Substantia nigra (tissue), 51 donors: ENCODE measurements at places on chromosomes 5 and 9.

DNA sequence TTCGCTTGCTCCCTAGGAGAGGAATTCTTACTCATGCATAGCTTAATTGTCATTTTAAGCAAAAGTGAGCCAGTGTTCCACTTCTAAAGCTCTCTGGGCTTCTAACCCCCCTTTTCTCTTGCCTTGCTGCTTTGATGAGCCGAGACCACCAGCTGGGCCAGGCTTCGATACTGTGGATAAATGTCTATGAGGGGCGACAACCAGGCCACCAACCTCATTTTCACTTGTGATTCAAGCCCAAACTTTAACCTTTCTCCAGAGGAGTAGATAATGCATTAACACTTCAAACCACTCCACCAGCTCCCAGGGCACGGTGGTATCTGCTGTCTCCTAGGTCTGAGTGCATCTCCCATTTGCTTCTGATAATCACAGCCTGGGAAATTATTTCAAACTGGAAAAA, 205.6 kb downstream of the PSAT1 start:
- no peak for DNase-seq

DNA sequence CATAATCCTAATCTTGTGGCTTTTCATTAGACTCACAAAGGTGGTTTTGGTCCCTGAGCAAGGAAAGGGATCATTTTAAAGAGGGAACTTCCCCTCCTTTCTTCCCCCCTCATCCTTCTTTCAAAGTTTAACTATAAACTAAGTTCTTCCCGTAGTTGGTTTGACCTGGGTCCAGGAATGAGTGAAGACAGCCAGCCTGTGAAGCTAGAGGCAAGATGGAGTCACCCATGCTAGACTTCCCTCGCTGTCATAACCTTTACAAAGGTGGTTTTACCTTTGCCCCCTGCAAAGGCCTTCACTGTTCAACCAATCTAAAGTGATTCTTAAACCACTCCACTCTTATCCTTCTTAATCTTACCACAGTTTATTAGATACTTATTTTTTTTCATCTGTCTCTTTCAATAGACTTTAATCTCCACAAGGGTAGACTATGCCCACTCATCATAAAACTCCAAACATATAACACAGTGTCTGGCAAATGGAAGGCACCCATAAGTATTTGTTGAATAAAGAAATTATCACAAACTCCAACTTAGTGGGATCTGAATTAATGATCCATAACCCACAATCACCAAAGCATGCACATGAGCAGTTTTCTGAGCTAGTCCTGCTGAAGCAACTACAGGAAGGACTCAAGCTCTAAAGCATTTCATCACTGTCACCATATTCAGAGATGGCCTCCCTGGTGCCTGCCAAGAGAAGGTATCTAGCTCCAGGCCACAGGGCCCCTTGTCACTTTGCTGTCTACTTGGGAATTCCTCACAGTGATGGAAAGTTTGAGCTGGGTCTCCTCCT, 369.0 kb downstream of the SPOCK1 start:
- DNase-seq: no peak

DNA sequence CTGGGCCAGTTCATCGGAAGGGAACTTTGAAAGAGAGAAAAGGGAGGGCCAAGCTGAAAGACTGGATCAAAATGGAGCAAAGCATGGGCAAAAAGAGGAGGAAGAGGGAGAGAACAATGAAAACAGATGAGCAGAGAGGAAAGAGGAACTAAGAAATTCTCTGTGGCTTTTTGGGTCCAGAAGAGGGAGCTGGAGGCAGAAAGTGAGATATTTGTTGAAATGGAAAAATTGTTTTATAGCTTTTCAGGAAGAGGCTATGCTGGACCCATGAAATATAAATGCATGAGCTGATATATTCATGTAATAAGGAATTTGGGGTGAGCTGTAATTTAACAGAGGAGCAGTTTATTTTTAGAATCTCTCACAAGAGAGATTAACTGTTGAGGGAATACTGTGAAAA, 457.3 kb downstream of the DMAC1 start:
- no peak for DNase-seq

DNA sequence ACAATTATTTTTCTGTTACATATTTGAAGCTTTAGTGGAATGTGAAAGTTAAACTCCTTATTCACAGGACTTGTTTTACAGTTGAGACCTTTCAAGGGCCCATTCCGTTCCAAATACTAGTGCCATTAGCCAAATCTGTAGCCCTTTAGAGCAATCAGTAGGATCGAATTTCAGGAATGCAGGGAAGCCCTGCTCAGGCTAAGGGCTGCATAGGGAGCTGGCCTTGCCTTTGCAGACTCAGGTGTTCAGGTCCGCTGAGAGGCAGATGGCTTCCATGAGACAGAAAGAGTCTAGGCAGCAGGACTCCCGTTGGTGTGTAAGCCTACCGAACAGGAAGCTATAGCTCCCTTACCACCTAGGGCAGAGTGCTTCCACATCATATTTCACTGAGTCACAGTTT, 150.1 kb upstream of the SLC27A6 start:
- no peak for DNase-seq

- DNase-seq: no peak
Observed at GRCh38 chr9:618478-618877, 223.0 kb upstream of the DMRT1 start.

GRCh38 chr5:133884569-133885311, 83.7 kb downstream of the C5orf15 start:
- no peak for DNase-seq

- no peak for DNase-seq
Observed at GRCh38 chr9:38229504-38230155, 160.6 kb upstream of the SHB start.

DNA sequence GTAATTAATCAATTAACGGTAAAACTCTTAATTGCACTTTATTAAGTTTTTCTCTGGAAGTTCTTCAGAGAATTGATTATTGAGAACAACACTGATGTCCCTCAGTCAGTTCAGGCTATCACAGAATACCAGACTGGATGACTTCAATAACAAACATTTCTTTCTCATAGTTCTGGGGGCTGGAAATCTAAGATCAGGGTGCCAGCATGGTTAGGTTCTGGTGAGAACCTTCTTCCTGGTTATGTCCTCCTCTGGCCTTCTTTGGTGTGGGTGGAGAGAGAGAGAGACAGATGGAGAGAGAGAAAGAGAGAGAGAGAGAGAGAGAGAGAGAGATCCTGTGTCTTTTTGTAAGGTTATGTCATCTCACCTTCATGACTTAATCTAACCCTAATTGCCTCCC, 71.4 kb upstream of the DAP start:
- DNase-seq: no peak

GRCh38 chr9:77221431-77221830, 44.1 kb downstream of the VPS13A start:
- DNase-seq: no peak

DNA sequence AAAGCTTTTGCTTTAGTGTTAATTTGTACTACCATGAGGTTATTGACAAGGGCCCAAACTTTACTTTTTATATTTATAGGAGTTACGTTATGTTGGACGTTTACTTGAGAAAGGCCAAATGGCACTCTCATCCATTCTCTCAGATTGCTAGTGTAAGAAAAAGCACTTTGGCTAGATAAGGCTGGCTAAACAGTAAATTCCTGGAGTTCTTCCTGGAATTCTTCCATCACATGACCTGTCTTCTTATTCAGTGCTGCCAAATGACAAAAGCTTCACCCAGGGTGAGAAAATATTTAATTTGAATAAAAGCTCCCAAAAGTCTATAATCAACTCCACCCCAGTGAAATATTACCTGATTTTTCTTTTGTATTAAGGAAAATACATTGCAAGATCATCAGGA, 1568.9 kb upstream of the ACO1 start:
- DNase-seq: no peak

DNA sequence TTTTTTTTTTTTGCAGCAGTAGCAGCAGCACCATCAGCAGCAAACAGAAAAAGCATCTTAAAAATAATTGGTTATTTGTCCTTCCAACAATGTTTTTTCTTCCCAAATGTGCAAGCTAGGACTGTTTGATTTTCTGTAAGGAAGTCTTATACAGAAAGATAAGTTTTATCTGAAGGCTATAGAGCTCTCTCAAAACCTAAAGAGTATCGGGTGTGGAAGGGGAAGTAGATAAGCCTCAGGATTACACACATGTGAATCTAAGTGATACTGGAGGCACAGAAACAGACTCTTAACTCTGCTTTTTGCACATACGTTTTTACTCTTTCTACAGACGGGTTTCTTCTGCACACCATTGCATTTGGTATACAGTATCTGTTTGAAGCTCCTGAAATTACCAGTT, 184.4 kb upstream of the FTMT start:
- no peak for DNase-seq

GRCh38 chr9:71763832-71764231, 4.5 kb downstream of the CEMIP2 start:
- no peak for DNase-seq

- DNase-seq: no peak
Observed at GRCh38 chr9:90881648-90882047, 80.0 kb downstream of the SYK start.

DNA sequence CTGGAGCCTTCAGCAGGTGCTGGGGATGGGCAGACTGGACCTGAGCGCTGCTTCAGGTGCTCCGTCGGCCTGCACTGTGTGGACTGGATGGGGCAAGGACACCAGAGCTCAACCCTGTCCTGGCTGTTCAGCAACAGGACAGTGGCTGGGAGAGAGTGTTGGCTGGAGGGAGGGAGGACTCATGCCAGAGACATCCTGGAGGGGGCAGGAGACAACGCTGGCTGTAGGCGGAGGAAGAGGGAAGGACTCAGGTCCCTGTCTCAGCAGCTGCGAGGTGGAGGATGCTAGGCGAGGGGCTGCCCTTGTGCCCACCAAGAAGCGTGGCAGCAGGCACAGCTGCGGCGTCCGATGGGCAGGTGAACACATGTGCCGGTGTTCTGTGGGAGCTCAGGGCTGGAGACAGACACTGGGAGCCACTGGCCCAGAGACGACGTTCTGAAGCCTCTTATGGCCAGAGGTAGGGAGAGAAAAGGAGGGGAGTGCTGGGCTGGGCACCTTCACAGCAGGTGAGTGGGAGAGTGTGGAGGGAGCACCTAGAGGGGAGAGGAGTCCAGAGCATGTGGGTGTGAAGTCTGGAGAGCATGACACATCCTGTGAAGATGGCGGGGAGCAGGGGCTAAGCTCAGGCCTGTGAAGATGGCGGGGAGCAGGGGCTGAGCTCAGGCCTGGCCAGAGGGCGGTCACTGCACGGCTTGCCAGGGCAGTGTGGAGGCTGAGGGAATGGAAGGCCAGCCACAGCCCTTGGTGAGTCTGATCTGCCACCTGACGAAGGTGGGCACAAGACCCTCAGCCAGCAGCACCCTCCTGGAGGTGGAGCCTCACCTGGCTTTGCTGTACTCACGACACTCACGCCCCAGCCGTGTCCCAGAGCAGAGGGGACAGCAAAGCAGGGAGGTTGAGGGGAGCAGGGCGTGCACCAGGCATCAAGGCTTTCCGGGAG, 79.1 kb upstream of the FCN1 start:
- no peak for DNase-seq

DNA sequence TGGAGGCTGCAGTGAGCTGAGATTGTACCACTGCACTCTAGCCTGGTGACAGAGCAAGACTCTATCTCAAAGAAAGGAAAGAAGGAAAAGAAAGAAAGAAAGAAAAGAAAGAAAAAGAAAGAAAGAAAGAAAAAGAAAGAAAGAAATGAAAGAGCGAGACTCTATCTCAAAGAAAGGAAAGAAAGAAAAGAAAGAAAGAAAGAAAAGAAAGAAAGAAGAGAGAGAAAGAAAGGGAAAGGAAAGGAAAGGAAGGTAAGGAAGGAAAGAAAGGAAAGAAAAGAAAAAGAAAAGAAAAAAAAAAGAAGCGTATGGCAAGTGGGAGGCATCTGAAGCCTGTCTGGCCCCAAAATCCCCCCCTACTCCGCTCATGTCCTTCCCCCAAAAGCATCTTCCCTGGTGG, 182.3 kb upstream of the MSX2 start:
- DNase-seq: no peak

- no peak for DNase-seq
Observed at GRCh38 chr5:54927097-54927746, 58.2 kb downstream of the ESM1 start.

DNA sequence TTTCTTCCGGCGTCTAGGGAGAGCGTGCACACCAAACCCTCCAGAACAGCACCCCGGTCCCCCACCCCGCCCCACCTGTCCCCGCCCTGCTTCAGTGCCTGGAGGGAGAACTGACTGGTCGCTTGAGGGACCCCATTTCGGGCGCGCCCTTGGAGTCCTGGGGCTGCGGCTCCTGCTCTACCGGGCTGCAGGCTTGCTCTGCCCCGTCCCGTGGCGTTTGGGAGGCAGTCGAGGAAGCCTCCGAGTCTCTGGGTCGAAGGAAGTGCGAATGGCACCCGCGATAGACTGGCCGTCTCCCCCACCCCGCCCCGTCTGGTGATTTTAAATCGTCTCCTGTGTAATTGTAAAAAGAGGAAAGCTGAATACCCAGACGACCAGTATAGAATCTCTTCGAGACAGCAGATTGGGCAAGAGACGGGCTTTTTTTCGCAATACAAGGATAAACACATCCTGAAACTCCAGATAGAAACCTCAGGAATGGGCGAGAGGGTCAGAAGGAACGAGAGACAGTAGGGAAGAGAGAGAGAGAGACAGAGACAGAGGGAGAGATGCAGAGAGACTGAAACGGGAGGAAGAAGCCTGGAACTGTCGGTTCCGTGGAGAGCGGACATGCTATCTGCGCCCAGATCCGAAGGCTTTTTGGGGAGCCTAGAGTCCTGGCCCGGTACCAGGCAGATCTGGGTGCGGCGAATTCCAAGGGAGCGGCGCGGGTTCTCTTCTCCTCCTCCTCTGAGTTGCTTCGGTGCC, 9.9 kb downstream of the PRDM6 start:
- DNase-seq: no peak

GRCh38 chr5:178247481-178248456, 15.2 kb upstream of the PHYKPL start:
- no peak for DNase-seq

DNA sequence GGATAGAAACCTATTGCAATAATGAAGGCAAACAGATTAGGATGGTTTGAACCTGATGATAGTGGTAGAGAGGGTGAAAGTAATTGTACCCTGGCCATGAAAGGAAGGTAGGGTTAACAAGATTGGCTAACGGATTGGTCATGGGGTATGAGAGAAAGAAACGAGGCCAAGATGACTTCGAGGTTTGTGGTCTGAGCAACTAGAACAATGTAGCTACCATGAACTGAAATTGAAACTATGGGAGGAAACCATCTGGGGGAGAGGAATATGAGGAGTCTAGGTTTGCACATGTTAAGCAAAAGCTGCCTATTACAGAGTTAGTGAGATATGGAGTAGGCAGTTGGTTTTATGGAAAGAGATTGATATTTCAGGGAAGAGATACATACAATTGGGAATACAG, 406.0 kb downstream of the PRELID2 start:
- DNase-seq: no peak

DNA sequence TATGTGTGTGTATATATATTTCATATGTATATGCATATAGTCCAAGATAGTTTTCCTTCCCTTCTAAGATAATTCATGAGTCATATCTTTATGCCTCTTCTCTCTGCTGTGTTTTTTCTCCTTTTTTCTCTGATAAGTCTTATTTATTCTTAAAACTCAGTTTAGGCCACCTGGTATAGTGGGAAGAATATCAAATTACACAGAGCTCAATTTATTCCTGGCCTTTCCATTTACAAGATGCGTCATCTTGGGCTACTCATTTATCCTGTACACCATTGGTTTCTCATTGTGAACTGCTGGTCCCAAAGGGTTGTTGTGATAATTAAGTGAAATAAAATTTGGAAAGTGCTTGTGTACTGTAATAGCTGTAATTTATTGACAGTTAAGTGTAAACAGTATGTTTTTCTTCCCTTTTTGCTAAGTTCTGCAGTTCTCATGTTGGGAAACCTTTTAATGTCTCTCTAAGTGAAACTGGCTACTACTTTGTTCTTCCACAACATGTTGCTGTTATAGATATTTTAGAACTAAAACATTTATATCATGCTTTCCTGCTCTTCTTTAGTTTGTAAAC, 19.4 kb downstream of the CCDC171 start:
- DNase-seq: no peak

GRCh38 chr5:171407234-171407633, 12.2 kb upstream of the FGF18 start:
- no peak for DNase-seq
